ENCODE measurements at places on chromosomes 6 and 20.

DNA sequence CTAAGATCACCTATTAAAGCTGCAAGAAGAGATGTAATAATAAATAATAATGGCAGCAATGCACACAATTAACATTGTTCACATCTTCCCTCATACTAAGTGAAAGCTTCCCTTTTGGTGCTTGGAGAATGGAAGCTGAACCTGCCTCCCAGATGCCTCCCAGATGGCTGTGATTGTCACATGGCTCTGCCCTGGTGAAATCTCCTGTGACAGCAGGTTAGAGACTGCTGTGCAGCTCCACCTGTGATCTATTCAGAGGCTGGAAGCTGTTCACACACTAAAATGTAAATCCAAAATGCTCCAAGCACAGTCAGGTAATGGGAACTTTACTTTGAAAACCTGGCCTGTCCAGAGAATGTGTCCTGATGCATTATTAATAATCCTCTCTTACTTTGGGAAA lies 41.7 kb upstream of the RGS17 start:
- no peak for DNase-seq

DNA sequence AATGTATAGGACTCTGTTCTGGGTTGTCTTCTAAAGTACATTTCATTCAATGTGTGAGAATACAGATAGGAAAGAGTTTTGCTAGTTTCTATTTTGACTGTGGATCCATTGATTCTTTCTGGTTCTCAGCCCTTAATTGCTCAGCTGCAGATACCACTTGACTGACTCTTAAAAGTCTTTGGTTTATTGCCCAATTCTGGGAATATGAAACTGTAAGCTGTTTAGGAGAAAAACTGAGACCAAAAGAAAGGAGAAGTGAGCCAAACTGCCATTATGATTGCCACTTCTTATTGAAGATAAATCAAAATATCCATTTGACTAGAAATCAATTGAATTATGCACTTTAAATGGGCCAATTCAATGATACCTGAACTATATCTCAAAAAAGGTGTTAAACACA lies 211.4 kb downstream of the ESR1 start:
- DNase-seq, result no peak

- no peak for DNase-seq
These were observed 398.6 kb upstream of the EPHA7 start for GRCh38 chr6:93817937-93818336.

DNA sequence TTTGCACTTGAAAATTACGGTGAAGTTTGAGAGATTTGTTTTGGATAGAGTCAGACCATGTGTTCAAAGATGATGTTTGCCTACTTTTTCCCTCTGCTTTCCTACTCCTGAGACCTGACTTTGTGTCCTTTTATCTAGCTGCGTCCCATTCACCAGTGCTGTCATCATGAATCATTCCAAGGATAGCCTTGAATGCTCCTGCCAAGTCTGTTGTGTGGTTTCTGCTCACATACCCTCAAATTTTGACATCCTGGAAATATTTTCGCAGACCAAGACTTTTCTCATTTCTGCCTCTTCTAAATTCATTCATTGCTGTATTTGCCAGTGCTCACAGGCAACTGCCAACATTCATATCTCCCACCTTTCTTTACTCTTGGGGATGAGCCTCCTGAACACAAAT lies 175.9 kb upstream of the SCGN start:
- DNase-seq, result no peak

DNA sequence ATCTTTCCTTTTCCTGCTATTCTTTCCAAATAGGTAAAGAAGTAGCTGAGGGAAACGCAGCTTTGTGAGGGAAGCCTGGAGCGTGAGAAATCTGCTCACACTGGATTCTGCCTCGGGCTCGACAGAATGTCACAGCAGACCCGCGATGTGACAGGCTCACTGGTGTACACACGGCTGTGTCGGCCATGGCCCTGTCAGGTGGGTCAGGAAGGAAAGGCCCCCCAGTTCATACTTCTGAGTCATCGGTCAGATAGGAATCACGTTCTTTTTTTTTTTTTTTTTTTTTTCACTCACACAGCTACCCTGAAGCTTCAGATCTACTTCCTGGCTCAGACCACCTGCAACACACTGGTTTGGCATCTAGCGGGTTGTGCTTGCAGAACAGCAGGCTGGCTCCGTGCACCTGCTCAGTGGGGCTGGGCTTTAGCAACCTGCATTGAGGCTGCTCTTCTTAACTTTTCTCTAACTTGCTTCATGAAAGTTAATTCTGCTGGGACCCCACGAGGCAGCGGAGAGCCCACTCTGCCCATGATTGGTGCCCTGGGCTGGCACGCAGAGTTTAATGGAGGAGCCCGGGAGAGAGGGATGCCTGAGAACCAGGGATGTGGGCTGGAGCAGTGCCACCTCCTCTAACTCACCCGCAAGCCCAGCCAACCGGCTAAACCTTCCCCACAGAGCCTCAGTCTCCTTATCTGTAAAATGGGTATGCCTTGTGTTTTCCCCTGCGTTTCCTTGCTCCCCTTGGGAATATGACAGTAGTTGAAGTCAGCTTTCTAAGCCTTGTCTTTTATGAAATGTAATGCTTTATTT lies 61.5 kb upstream of the FNDC1 start:
- no peak for DNase-seq

DNA sequence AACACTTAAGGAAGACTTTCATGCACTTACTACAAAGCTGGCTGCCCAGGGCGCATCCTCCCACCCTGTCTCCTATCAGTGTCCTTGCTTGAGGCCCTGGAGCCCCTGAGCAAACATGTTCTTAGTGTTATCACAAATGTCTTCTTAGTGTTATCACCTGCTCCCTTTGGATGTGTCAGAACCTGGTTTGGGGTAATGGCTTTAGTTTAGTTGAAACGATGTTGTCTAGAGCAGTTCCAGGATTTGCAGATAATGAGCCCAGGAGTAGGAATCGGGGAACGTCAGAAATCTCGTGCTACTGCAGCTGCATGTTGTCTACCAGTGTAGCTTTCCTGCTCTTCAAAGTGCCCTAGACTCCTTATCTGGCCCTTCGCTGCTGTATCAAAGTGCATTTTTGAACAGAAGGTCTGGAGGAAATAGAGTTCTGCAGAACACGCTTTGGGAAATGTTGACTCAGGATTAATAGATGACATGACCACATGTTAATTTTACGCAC lies 69.6 kb downstream of the PHACTR2 start:
- DNase-seq, result no peak

GRCh38 chr6:34701199-34701598 lies 4.6 kb upstream of the ILRUN start:
- DNase-seq, result no peak

GRCh38 chr6:89063881-89064280 lies 16.7 kb upstream of the PNRC1 start:
- no peak for DNase-seq

GRCh38 chr6:167341038-167341583 lies 16.2 kb downstream of the TTLL2 start:
- DNase-seq, result no peak

DNA sequence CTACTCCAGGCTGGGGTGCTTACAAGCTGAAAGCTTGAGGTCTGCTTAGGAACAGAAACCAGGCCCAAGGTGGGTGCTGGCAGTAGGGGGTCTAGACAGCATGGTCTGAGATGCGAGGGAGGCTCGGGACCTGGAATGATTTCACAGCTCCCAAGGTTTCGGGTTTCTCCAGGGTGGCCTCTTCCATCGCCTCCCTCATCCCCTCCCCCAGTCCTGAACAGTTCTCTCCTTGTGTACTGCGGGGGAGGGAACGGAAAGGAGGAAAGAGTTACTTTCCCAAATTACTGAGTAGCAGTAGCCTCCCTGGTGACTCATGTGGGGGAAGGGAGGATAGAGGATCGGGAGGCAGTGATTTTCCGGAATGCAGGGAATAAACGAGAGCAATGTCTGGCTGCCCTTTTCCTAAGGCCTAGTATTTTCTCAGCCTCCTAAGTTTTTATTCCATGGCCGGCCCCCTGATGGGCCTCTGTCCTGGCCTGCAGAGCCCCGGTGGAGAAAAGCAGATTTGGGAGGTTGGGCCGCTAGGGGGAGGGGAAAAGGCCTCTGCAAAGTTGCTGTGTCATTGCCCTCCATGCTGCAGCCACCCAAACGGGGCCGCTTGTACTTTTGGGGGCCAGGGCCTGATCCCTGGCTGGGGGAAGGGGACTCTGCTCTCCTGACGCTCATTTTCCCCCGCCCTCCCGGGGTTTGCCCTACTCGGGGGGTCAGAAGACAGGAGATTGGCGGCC lies 1.5 kb downstream of the BRD2 start:
- DNase-seq, result peak; percentile 95

GRCh38 chr6:126531840-126532239 lies 191.9 kb downstream of the CENPW start:
- no peak for DNase-seq

DNA sequence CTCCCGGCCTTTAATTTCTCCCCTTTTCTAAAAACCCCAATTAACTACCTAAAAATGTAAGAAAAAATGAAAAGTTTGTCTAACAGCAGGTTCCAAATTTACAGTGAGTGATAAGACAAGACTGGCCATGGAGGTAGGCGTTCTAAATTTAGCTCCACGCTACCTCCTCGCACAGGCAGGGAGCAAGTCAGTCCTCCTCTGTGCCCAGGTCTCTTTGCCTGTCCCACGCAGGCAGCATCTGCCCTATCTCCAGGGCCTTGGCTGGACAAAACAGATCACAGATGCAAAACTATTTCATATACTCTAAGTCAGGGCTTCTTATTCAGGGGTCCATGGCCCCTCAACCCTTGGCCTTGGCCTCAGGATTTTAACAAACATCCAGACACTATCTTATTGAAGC lies 98.0 kb upstream of the JARID2 start:
- no peak for DNase-seq

- DNase-seq, result no peak
These were observed 12.3 kb downstream of the PREX1 start for GRCh38 chr20:48815537-48815936.
